ENCODE measurements at places on chromosomes 2 and 18.

DNA sequence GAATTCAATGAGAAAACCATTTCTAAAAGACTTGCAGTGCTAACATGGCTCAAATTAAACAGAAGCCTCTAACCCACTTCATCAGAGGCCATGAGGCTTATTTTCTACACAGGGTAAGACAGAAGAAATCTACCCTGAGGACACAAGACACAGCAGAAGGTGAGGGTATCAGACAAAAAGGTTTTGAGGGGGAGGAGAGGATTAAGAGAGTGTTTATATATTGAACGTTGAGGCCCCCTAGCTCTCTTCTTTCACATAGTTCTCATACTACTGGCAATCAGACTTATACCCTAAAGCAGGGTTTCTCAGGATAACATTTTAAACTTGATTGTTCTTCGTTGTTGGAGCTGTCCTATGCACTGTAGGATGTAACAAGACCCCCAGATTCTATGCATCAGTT is 21.4 kb downstream of the ORC4 start:
- H3K36me3 ChIP-seq = peaks cover 42% of the 10 kb centered on the region
- no peak overlapping the region for H3K4me3 ChIP-seq

DNA sequence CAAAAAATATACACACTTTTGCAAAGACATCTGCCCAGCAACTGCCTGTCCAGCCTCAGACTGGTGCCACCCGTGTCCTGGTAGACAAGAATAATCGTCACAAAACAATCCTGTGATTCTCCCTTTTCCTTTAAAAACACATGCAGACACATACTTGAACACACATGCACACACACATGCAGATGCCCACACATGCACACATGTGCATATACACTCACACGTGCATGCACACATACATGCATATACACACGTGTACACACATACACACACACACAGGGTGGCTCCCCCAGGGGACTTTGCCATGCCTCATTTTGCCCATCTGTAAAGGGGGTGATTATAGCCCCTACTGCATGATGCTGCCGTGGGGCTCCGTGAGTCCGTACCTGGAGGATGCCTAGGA is 24.9 kb upstream of the ALPP start:
- DNase-seq = no peak
- peaks cover 6% of the 10 kb centered on the region for H3K4me1 ChIP-seq
- H3K27me3 ChIP-seq = peaks cover 31% of the 10 kb centered on the region
- H3K36me3 ChIP-seq = no peaks in the 10 kb centered on the region
- H3K4me3 ChIP-seq = no peak overlapping the region
- no peak overlapping the region for H3K27ac ChIP-seq

GRCh38 chr2:104861351-104862057 is 7.6 kb downstream of the POU3F3 start:
- H3K4me3 ChIP-seq = no peak overlapping the region
- DNase-seq = no peak
- H3K27ac ChIP-seq = no peak overlapping the region
- peaks cover 88% of the 10 kb centered on the region for H3K27me3 ChIP-seq
- H3K4me1 ChIP-seq = peaks cover 8% of the 10 kb centered on the region

- no peak for DNase-seq
- no peak overlapping the region for H3K4me3 ChIP-seq
- no peak overlapping the region for H3K27ac ChIP-seq
- H3K4me1 ChIP-seq = no peaks in the 10 kb centered on the region
- peaks cover 3% of the 10 kb centered on the region for H3K27me3 ChIP-seq
Observed at GRCh38 chr2:99701503-99701902, 211.7 kb upstream of the REV1 start.

- DNase-seq = no peak
- peaks cover 54% of the 10 kb centered on the region for H3K4me1 ChIP-seq
- no peak overlapping the region for H3K27ac ChIP-seq
- no peaks in the 10 kb centered on the region for H3K27me3 ChIP-seq
Observed at GRCh38 chr2:101770726-101771125, 73.2 kb downstream of the MAP4K4 start.

DNA sequence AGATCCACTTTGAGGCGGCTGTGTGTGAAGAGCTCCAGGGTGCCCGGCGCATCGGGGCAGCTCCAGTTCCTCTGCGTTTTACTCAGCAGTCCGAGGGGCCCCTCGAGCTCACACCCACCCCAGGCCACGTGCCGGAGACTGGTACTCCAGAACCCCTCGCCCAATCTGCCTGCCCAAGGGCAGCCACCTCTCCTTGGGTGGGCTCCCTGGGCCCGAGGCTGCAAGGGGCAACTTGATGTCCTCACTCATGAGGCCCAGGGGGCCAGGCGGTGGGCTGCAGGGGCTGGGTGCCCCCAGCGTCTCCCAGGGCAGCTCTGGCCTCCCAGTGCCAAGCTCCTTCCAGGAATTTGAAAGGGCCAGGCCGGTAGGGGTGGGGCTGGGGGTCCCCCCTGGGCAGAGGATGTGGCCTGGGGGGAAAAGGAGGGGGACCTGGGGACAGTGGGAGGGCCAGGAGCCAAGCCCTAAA is 16.7 kb downstream of the RAMP1 start:
- no peaks in the 10 kb centered on the region for H3K27me3 ChIP-seq
- H3K4me3 ChIP-seq = no peak overlapping the region
- no peaks in the 10 kb centered on the region for H3K36me3 ChIP-seq

DNA sequence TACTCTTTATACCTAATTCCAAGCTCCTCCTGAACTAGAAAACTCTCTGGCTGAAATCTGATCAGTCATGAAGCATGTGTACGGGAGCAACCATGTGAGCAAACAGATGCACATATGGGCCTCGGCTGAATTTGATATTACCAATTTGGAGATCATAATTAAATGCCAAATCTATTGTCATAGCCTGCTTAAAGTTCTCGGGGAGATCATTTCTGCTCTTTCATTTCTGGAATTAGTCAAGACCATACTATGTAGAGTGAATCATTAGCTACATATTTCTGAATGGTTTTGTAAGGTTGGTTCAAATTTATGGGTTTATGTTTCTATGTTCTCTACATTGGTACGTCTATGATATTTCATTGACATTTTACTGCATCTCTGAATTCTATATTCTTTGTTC is 205.5 kb downstream of the UBE2E3 start:
- no peak overlapping the region for H3K27ac ChIP-seq
- H3K27me3 ChIP-seq = no peaks in the 10 kb centered on the region
- DNase-seq = no peak
- H3K4me3 ChIP-seq = no peak overlapping the region
- peaks cover 34% of the 10 kb centered on the region for H3K4me1 ChIP-seq

- H3K4me3 ChIP-seq = peak overlapping the region; percentile 61
- peak overlapping the region; percentile 94 for H3K27ac ChIP-seq
- no peaks in the 10 kb centered on the region for H3K27me3 ChIP-seq
Observed at GRCh38 chr2:230319211-230319862, 7.7 kb upstream of the SP140L start.

DNA sequence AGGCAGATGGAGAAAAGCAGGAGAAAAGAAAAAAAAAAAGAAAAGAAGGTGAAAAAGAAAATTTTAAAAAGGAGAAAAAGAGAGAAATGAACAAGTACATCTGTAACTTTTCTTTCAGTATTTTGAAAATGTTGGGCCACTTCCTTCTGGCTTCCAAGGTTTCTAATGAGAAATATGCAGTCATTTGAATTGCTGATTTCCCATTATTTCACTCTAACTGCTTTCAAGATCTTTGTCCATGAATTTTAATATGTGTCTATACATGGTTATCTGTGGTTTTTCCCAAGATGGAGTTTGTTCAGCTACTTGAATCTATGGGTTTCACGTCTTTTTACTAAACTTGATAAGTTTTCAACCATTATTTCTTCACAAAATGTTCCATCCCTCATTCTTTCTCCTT is 14.3 kb upstream of the MPP4 start:
- H3K4me3 ChIP-seq = no peak overlapping the region
- DNase-seq = no peak
- no peaks in the 10 kb centered on the region for H3K4me1 ChIP-seq
- no peaks in the 10 kb centered on the region for H3K27me3 ChIP-seq

GRCh38 chr2:17578466-17578928 is 38.0 kb downstream of the VSNL1 start:
- no peak for DNase-seq
- no peaks in the 10 kb centered on the region for H3K36me3 ChIP-seq
- peaks cover 4% of the 10 kb centered on the region for H3K27me3 ChIP-seq
- H3K27ac ChIP-seq = no peak overlapping the region
- peaks cover 18% of the 10 kb centered on the region for H3K4me1 ChIP-seq

DNA sequence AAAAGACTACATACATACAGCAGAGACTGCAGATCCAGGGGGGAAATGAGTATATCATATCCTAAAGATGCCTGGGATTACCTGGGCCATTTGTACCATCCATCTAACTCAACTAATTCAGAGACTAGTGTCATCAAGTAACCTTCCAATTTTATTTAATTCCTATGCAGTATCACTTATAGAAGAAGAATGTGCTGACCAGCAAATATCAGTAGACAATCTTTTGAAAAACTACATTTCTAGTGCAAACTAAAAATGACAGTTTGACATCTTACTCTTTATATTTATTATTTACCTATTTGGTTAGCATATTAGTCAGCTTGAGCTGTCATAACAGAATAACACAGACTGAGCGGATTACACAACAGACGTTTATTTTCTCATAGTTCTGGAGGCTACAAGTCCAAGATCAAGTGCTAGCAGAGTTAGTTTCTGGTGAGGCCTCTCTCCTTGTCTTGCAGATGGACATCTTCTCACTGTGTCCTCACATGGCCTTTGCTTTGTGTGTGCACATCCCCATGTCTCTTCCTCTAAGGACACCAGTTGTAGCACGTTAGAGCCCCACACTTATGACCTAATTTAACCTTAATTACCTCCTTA is 47.0 kb downstream of the NCKAP5 start:
- H3K27me3 ChIP-seq = no peaks in the 10 kb centered on the region
- H3K4me1 ChIP-seq = no peaks in the 10 kb centered on the region
- H3K36me3 ChIP-seq = no peaks in the 10 kb centered on the region
- DNase-seq = no peak
- no peak overlapping the region for H3K4me3 ChIP-seq

GRCh38 chr2:44748-45341 is 1.5 kb downstream of the FAM110C start:
- peaks cover 31% of the 10 kb centered on the region for H3K36me3 ChIP-seq
- peaks cover 48% of the 10 kb centered on the region for H3K27me3 ChIP-seq
- peak overlapping the region; percentile 69 for H3K4me3 ChIP-seq
- H3K4me1 ChIP-seq = peaks cover 40% of the 10 kb centered on the region

Data from activated CD4-positive, alpha-beta memory T cell treated with anti-CD3 and anti-CD28 coated beads, Interleukin-2, amount 10 ng/mL, durations not matched to agents 7 days and 5 days (primary cell).